ENCODE measurements at places on chromosomes 5 and 9. TPM values are rescaled to one million over a fixed set of nuclear protein-coding genes. Genes with fewer than 3 reads are reported as not detected.

Gene BTNL8
- 0.80 TPM for polyA plus RNA-seq

Gene OCLN
- 12.5 TPM for polyA plus RNA-seq

Gene SCGB3A2
- not detected for polyA plus RNA-seq

Gene OR13C8
- polyA plus RNA-seq: not detected

Gene SPINK14
- polyA plus RNA-seq: not detected

Gene SNCAIP
- polyA plus RNA-seq: 4.0 TPM

Gene VCAN
- polyA plus RNA-seq: 1.5 TPM

Gene TMEM161B
- 10.2 TPM for polyA plus RNA-seq

Gene HEMGN
- not detected for polyA plus RNA-seq

Gene C9orf153
- not detected for polyA plus RNA-seq

Gene BHMT
- polyA plus RNA-seq: 2.6 TPM

Gene ASS1
- 65.8 TPM for polyA plus RNA-seq

Gene IRX1
- 0.13 TPM for polyA plus RNA-seq

Gene CAMK2A
- polyA plus RNA-seq: 0.06 TPM

Gene HTR4
- polyA plus RNA-seq: not detected

Gene FBLL1
- 0.37 TPM for polyA plus RNA-seq

Gene TMED7
- polyA plus RNA-seq: 12.8 TPM

Gene ISL1
- 7.9 TPM for polyA plus RNA-seq

Gene IGFBPL1
- not detected for polyA plus RNA-seq

Gene RMND5B
- polyA plus RNA-seq: 28.9 TPM

Gene FOXD4L5
- not detected for polyA plus RNA-seq

Gene PCDHAC2
- polyA plus RNA-seq: not detected

Gene KIF24
- polyA plus RNA-seq: 0.46 TPM

Gene CDC37L1
- 11.8 TPM for polyA plus RNA-seq

Gene CEL
- polyA plus RNA-seq: 4.0 TPM

Gene TIGD6
- polyA plus RNA-seq: 2.9 TPM

Gene NEURL1B
- 2.7 TPM for polyA plus RNA-seq
